ENCODE measurements at places on chromosomes 6 and 20. TPM values are rescaled to one million over a fixed set of nuclear protein-coding genes. Genes with fewer than 3 reads are reported as not detected.

SLC26A8 gene
- polyA plus RNA-seq = 2.9 TPM

GTSF1L gene
- polyA plus RNA-seq = not detected

SCRT2 gene
- 0.36 TPM for polyA plus RNA-seq

BACH2 gene
- not detected for polyA plus RNA-seq
